B cell (primary cell): ENCODE measurements at places on chromosomes 16 and 17. TPM values are rescaled to one million over a fixed set of nuclear protein-coding genes. Genes with fewer than 3 reads are reported as not detected.

GRCh38 chr16:73485880-73486279, 438.0 kb upstream of the ZFHX3 start:
- DNase-seq, result no peak

GRCh38 chr16:11224894-11225676, 30.9 kb downstream of the SOCS1 start:
- DNase-seq, result peak; percentile 82

- no peak for DNase-seq
Measured at GRCh38 chr16:50836121-50836621, 94.3 kb downstream of the CYLD start.

GRCh38 chr17:72715906-72716572, 376.4 kb downstream of the SLC39A11 start:
- DNase-seq, result no peak

GRCh38 chr17:47834756-47835155, 3.3 kb downstream of the LRRC46 start:
- no peak for DNase-seq

- DNase-seq, result no peak
Measured at GRCh38 chr17:28228986-28229729, 89.8 kb upstream of the TMEM97 start.

The PLLP gene
- not detected in 2 replicates for total RNA-seq

The GAST gene
- not detected in 2 replicates for total RNA-seq

The GLYR1 gene
- 137 and 147 TPM in 2 replicates for total RNA-seq
